Omental fat pad (tissue), 4 donors: ENCODE measurements at places on chromosomes 2 and 18. TPM values are rescaled to one million over a fixed set of nuclear protein-coding genes. Genes with fewer than 3 reads are reported as not detected.

HES6 gene
- 9.1 TPM for total RNA-seq

GRCh38 chr18:13265008-13265910 is 46.7 kb downstream of the LDLRAD4 start:
- DNase-seq = no peak

- DNase-seq = no peak
Measured at GRCh38 chr18:42141439-42141838, 186.4 kb downstream of the PIK3C3 start.

MBP gene
- 27.4 TPM for total RNA-seq

DNA sequence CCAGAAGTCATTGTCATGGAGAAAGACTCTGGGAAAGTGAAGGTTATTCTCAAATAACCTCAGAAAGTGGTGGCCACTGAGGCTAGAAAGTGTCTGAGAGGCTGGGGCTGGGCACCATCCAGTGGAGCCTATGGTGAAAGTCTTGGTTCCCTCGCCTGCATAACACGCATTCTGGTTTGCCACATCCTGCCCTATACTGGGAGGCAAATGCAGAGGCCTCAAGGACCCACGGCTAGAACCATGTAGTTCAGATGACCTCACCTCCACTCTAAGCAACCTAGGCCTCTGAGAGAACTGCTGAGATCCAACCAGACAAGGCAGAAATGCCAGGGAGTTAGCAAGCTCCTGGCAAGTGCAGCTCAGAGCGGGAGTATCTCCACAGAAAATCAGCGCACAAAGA is 5.1 kb downstream of the ITGB6 start:
- no peak for DNase-seq

GRCh38 chr2:109703077-109703476 is 88.9 kb downstream of the SOWAHC start:
- DNase-seq = no peak

GRCh38 chr2:40287195-40287594 is 164.7 kb downstream of the SLC8A1 start:
- DNase-seq = no peak

DNA sequence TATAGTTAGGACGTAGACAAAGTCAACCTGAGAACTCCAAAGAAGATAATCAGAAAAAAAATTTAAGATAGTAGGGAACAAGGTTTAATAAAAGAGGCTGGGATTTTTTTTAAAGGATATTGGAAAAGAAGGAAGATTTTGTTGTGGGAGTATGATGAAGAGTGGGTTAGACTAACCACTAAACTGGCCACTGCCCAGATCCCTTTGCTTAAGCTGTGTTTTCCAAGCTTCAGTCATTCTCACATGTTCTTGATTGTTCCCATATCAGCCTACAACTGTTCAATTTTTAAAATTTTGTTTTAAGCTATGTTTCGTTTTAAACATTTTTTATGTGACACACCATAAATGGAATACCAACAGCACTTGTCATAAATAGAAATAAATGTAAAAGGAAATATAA is 284.5 kb upstream of the MMADHC start:
- no peak for DNase-seq

APLF gene
- 12.3 TPM for total RNA-seq

GRCh38 chr2:16625759-16626158 is 39.9 kb downstream of the CYRIA start:
- DNase-seq = no peak

DNA sequence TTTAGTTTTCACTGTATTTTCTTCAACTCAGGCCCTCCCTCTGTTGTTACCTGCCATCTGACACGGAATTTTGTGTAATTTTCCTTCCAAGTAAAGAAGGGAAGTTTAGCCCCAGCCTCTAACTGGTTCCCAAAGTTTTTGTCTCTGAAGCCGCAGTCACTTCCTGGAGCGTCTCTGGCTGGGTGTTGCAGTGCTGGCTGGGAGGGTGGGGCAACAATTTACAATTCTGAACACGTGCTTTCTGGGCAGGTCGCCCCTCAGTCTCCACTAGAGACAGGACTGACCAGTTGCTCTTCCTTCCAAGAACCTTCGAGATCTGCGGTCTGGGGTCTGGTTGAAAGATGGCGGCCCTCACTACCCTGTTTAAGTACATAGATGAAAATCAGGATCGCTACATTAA is 3.5 kb downstream of the CNDP2 start:
- DNase-seq = no peak

DNA sequence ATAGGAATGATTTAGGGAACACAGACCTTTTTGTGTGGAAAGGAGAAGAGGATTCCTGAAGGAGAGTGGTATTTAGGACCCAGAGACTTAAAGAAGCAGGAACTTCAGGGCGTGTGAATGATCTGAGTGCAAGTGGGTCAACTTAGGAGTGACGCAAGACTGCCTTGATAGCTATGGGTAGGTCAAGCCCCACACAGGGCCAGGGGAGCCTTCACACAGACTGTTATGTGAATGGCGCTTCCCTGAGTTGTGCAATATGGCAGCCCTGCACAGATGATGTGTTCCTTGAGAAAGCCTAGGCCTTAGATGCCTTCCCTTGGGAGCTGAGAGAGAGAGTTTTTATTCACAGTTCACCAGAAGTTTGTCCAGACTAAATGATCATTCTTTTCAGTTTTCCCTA is 47.1 kb upstream of the IGFBP5 start:
- no peak for DNase-seq

GRCh38 chr18:36308711-36309435 is 11.4 kb downstream of the FHOD3 start:
- DNase-seq = no peak

- DNase-seq = no peak
Measured at GRCh38 chr2:200668478-200668877, 82.7 kb downstream of the AOX1 start.

DNA sequence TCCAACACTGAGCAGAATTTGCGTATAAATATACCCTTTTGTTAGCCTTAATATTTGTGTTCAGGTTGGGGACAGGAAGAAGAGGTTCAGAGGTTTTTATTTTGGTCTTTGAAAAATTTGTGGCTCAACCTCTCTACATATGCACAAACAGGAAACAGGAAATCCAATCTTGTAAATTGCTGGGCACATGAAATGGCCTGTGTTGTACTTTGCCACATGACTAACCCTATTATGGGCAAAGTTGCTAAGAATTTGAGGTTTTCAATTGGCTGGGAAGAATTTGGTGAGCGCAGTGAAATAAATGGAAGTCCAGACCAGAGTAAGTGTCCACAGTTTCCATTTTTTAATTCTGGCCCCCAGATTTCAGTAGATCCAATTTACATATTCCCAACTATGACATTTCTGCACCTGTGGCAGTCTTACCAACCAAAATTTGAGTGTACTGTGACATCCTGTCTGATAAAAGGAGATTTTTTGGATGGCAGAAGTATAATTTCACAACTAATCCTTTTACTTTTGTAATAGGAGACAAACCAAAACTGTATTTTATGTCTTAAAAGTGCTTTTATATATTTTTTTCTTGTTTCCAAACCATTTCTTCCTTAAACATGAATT is 63.6 kb downstream of the COX7A2L start:
- DNase-seq = no peak

- DNase-seq = no peak
Measured at GRCh38 chr2:21165350-21165749, 41.6 kb downstream of the TDRD15 start.

HOXD13 gene
- total RNA-seq = not detected

GRCh38 chr2:17940091-17940630 is 61.7 kb downstream of the KCNS3 start:
- DNase-seq = no peak

CHRNG gene
- total RNA-seq = not detected

CRACDL gene
- total RNA-seq = 5.7 TPM

DNA sequence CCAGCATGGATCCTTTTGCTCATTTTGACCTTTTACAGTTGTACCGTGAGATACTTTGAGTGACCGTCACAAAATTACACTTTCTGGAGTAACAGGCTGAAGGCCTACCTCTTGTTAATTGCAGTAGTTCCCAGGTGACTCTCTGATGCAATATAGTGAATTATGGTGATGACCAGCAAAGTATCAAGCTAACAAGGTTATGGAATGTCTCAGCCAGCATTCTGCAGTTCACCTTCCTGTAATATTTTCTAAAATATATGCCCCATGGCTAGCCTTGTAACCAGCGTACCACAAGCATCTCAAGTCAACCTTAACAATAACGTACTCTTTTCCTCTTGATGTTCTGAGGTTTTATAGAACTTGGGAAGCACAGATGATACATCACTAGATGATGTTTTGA is 234.7 kb downstream of the LTBP1 start:
- DNase-seq = no peak

ERBB4 gene
- 0.88 TPM for total RNA-seq

DNA sequence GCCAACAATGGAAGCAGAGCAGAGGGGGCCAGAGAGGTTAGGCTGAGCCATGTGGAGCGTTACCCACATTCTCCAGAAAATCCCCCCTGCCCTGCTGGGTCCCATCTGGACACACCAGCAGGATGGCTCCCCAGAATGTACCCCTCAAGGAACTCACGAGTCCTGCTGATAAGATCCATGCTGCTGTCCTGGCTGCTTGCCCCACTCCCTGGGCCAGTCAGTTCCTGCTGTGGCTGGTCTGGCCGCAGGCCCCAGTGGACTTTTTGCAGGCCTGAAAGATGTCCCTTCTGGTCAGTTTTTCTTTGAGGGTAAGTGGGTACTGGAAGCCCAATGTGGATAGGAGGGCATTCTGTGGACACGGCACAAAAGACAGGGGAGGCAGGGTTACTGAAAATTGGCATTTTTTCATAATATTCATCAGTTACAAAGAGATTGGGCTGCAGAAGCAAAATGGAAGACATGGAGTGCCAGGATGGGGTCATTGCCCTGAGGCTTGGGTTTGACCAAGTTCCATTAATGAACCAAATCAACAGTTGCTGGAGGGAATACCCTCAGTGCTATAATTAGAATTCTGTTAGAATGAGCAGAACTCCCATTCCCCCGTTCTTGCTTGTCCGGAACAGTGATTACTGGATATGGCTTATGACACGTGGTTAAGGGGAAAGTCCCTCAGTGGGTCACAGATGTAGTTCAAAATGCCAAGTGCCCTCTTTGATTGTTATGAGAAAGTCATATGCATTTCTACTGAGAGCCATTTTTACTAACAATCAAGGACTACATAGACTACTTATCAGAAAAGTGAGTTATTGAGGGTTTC is 38.7 kb downstream of the SLC4A5 start:
- no peak for DNase-seq

DNA sequence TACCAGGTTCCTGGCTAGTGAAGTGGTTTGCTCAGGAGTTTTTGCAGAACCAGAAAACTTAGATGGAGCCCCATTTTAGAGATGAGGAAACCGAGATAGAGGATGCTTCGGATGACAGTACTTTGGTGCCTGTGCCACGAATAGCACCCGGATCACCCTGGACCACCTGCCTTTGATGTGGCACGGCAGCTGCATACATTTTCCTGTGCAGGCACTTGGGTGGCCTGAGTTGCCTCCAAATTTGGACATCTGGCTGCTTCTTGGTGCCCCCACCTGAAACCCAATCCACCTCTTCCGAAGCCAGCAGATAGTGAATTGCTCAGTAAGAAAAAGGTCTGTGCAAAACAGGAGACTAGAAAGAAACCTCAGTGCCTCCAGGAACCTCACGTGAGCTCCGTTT is 140.6 kb upstream of the ID2 start:
- DNase-seq = no peak

TUBA3E gene
- total RNA-seq = not detected

COLEC12 gene
- total RNA-seq = 35.0 TPM

C2orf68 gene
- 13.4 TPM for total RNA-seq

GRCh38 chr2:3598197-3598910 is 3.4 kb downstream of the COLEC11 start:
- no peak for DNase-seq

DNA sequence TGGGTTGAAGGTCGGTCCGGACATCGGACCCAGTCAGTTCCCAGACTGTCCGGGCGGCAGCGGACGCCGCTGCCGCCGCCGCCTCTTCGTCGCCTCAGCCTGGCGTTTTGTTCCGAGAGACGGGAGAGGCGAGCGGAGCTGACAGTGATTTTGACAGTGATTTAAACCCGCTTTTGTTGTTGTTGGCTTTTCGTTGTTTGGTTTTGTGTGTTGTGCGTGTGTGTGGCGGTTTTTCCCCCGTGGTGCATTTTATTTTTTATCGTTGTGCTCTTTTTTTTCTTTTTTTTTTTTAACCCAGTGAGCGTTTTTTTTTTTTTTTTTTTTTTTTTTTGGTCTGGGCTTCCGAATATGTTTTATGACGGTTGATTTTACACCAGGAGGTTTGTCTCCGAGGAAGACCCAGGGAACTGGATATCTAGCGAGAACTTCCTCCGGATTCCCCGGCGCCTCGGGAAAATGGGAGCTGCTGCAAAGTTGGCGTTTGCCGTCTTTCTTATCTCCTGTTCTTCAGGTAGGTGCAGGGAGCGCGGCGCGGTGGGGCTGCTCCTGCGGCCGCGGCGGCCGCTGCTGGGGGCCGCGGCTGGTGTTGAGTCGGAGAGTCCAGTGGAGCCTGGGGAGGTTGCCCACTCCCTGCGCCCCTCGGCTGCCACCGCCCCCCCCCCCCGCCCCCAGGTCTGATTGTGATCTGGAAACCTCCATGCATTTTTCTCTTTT is at the start of gene ACVR2A:
ACVR2A (plus strand) TSS at position 333 of the 714 bp plus-strand sequence; CDS start at position 457, 124 bp downstream.
- peak; percentile 23 for DNase-seq

DNA sequence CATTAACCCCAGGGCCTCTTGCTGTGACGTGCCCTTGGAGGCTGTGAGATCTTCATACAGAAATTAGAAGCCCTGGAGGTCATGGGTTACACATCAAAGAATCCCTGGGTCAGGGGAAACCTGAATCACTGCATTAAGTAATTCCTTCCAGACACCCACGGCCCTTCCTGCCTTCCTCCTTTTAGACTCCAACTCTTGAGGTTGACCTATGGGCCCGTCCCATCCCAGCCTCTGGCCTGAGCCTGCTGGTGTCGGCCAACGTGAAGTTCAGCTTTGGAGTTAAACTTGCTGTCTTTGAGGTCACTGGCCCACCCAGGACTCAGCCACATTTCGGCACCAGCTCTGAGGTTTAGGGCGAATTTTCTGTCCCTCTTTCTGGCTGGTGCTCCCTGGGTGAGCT is 198.3 kb downstream of the ACKR3 start:
- no peak for DNase-seq

ADRA2B gene
- 1.2 TPM for total RNA-seq

DNA sequence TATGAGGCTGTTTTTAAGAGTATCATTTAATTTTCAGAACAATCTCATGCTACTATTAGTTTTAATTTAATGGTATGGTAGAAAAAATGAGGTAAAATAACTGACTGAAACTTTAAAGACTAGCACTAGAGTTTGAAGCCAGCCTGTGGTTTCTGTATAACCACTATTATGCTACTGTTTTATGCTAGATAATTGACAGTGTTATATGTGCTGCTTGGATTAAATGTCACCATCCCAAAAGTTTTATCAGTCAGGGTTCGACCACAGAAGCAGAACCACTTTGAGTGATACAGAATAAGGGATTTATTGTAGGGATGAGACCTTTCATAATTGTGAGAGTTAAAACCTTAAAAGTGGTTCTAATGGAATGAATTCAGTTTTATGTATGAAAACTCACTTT is 271.6 kb downstream of the PTGR3 start:
- DNase-seq = no peak

GRCh38 chr2:55547001-55547400 is 27.5 kb downstream of the CFAP36 start:
- DNase-seq = no peak
